AG10803 (cell line): ENCODE measurements at places on chromosomes 12 and 14.

DNA sequence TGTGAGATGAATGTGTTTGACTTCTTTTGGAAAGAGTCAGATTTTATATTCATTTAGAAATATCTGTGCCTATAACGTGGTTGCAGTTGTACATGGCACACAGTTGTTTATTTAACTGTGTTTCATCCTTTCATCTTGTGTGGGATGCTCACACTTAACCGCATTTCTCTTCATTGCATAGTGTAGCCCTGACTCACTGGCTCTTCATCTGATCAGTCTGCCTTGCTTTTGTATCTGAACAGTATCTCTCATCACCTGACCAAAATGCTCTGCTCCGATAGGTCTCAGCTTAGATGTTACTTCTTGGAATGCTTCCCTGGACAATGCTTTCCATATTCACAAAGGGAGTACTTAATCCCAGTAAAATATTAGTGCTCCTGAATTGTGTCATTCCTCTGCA is 83.4 kb downstream of the PDE3A start:
- DNase-seq, result peak; percentile 41

- no peak for DNase-seq
Measured at GRCh38 chr14:66782853-66783252, 274.9 kb downstream of the GPHN start.

GRCh38 chr12:114287821-114288525 is 118.0 kb downstream of the TBX5 start:
- DNase-seq, result peak; percentile 89

DNA sequence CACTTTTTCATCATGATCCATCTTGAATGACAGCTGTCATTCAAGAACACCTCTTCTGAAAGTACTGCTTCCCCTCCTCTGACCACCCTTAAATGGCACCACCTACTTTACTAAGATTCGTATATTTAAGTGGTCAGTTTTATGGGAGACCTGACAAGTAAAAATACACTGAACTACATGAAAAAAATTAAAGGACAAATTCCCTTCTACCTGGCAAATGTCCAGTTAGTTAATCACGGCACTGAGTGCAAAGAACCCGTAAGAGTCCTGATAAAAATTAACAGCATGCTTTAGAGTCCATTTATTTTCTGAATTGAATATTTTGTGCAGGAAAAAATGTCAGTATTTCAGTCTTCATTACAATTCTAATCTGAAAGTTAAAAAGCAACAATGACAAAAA is 48.7 kb downstream of the SETD3 start:
- no peak for DNase-seq

GRCh38 chr12:41604830-41605229 is 416.7 kb downstream of the PDZRN4 start:
- no peak for DNase-seq
